Smooth muscle cell of the pulmonary artery (primary cell): ENCODE measurements at places on chromosomes 16 and 17. TPM values are rescaled to one million over a fixed set of nuclear protein-coding genes. Genes with fewer than 3 reads are reported as not detected.

The TEX14 gene
- total RNA-seq = 0.03 and 0.07 TPM in 2 replicates

The NUP93 gene
- total RNA-seq = 45.2 and 55.7 TPM in 2 replicates

The HOXB4 gene
- 3.1 and 4.6 TPM in 2 replicates for total RNA-seq

The HS3ST2 gene
- total RNA-seq = not detected in 2 replicates

The CFAP119 gene
- total RNA-seq = 0.91 and 1.3 TPM in 2 replicates

The PABPN1L gene
- not detected in 2 replicates for total RNA-seq

The UMOD gene
- not detected in 2 replicates for total RNA-seq

The ITGAX gene
- total RNA-seq = not detected in 2 replicates

The TBC1D3H gene
- total RNA-seq = not detected in 2 replicates

The KRTAP16-1 gene
- not detected in 2 replicates for total RNA-seq

The KRT13 gene
- not detected in 2 replicates for total RNA-seq

The YPEL2 gene
- 15.1 and 21.5 TPM in 2 replicates for total RNA-seq

The TSNAXIP1 gene
- 0.78 and 1.0 TPM in 2 replicates for total RNA-seq

The GSDMA gene
- total RNA-seq = not detected in 2 replicates

The C16orf54 gene
- total RNA-seq = not detected in 2 replicates

The KRTAP1-1 gene
- not detected in 2 replicates for total RNA-seq

The SOX8 gene
- 0.26 and 0.72 TPM in 2 replicates for total RNA-seq
